ENCODE measurements at places on chromosomes 1 and 21.

DNA sequence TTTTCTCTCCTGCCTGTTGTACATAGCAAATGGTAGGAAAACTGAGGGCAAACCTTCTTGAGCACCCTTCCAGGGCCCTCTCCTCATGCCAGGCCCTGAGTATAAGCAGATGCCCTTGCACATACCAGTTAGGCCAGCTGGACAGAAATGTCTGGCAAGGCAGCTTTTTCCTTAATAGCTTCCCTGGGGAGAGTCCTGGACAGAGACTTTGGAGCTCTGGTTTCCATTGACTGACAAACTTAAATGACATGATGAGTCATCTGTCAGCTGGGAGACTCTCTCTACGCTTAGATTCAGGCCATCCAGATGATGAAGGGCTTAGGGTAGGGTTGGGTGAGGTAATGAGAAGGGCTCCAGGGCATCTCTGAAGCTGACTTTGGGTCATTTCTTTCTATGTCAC lies 317.5 kb downstream of the ASTN1 start:
- no peak for DNase-seq

GRCh38 chr1:19206947-19207346 lies 3.1 kb downstream of the UBR4 start:
- no peak for DNase-seq

DNA sequence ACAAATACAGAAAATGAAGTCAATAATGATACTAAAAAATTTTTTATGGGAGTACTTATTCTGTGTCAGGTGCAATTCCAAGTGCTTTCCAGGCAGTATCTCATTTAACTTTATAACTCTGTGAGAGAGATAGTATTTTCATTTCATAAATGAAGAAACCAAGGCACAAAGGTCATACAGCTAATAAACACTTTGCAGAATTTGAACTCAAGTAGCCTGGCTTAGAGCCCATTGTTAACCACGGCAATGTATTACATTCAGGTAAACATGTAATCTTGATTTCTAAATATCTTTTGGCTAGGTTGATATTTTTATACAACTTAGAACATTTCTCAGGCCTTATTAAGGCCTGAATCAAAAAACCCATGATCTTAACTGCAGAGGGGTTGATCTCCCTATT lies 28.9 kb upstream of the PKN2 start:
- no peak for DNase-seq

GRCh38 chr1:28773105-28773504 lies 36.4 kb downstream of the YTHDF2 start:
- DNase-seq: no peak

GRCh38 chr1:177385760-177386698 lies 215.3 kb downstream of the BRINP2 start:
- no peak for DNase-seq

DNA sequence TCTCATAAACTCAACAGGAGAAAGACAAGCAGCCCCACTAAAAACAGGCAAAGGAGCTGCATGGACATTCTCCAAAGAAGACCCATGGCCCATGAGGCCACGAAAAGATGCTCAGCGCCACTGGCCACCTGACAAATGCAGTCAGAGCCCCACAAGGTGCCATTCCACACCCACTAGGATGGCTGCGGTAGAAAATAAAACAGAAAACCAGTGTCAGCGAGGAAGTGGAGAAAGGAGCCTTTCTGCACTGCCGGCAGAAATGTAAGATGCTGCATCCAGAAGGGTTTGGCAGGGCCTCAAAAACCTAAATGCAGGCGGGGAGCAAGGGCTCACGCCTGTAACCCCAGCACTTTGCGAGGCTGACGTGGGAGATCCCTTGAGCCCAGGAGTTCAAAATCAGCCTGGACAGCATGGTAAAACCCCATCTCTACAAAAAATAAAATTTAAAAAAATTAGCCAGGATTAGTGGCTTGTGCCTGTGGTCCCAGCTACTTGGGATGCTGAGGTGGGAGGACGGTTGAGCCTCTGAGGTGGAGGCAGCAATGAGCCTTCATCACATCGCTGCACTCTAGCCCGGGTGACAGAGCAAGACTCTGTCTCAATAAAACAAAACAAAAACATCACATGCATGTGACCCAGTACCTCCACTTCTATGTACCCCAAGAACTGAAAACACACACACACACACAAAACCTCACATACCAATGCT lies 4.2 kb downstream of the WNT9A start:
- DNase-seq: no peak

DNA sequence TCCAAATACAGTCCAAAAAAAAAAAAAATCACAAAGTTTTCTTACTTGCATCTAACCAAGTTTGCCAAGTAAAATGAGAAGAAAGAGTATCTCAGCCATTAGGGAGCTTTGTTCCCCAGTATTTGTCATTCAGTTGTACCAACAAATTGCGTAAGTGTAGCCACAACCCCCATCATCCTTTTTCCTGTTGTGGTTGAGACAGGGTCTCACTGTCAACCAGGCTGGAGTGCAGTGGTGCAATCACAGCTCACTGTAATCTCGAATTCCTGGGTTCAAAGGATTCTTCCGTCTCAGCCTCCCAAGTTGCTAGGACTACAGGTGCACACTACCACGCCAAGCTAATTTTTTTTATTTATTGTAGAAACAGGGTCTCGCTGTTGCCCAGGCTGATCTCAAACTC lies 9.5 kb downstream of the STX6 start:
- no peak for DNase-seq

DNA sequence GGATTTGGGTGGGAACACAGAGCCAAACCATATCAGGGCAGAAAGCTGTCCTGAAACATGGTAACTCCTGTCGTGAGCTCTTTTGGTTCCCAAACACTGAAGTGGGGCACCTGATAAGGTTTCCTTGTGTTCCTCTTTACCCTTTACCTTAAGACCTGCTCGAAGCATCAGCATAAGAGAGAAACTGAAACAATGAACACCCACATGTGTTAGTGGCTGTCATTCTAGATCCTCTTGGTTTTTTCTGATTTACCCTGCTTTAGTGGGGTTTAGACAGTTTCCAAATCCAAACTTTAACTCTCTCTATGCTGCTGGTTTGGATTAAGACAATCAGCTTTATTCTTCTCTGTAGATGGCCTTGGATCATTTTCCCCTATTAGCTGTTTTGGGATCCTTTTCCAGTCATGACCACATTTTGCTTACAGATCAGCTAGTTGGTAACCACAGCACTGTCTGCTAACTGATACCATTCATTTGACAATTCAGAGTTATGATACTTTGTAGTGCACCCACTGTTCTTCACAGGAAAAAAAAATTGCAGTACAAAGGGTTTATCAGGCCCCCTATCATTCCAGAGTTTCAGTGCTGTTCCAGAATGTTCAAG lies 975 bp upstream of the MNDA start:
- no peak for DNase-seq

- no peak for DNase-seq
Observed at GRCh38 chr1:28830814-28831213, 18.8 kb downstream of the OPRD1 start.

DNA sequence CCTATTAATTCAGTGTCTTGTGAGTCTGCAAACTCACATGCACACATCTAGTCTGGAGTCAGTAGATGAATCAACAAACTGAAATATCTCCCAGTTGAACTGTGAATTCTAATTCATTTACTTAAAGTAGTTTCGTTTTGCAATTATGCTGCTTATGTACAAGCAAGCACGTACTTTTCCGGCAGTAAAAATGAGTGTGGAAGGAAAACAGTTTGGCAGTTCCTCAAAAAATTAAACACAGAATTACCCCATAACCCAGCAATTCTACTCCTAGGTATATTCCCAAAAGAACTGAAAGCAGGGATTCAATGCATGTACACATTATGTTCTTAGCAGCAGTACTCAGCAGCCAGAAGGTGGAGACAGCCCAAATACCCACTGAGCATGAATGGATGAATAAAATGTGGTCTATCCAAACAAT lies 49.3 kb downstream of the GNB1 start:
- DNase-seq: no peak

- no peak for DNase-seq
Observed at GRCh38 chr1:232599178-232600041, 30.5 kb downstream of the SIPA1L2 start.

GRCh38 chr1:155168456-155169210 lies 4.5 kb downstream of the KRTCAP2 start:
- no peak for DNase-seq

DNA sequence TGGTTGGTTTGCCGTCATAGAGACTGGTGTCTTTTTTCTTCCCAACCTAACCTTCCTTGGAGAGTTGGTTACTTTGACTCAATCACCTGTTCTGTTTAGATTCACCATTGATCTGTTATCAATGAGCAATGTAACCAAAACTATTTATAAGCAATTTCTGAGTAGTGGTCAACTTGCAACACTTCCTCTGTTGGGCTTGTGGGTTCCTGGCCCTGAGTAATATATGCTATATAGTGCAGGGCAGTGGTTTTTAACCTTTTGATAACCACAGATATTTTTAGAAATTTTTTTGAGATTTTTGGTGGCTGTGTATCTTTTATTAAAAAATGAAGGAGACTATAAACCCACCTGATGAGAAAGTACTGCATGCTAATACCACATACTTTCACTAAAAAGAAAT lies 9.4 kb upstream of the XCL1 start:
- DNase-seq: no peak

GRCh38 chr1:92218559-92218958 lies 844 bp downstream of the C1orf146 start:
- DNase-seq: no peak

GRCh38 chr1:102174259-102174863 lies 177.6 kb upstream of the OLFM3 start:
- no peak for DNase-seq

DNA sequence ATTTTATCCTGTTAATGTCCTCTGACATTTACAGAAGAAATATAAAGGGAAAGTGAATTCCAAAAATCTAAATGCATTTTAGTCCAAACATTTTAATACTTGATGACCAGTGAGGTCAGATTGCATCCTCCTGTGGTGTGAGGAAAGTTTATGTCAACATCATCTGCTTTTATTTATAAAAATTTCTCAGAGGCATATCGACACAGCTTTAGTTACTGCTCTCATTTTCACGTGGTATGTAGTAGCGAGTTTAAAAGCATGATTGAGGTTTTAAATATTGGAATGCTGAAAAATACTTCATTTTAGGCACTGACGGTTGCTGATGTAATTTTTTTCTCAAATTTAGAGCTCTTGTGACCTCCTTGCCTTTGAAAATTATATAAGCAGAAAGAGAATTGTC lies 234.8 kb downstream of the HMCN1 start:
- DNase-seq: no peak

DNA sequence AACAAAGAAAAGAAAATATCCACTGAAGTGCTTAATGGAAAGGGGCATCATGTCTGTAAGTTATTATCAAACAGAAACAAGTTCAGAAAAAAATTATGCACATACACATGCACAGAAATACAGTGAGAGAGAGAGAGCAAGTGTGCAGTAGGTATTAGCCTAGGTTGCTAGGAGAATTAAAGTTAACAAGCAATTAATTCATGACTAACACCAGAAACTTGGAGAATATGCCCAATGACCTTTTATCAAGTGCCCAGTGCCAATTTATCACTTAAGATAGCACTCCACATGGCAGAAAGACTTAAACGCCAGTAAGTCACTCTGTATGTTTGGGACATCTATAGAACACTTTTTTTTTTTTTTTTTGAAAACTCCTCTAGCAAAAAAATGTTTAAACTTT lies 56.2 kb upstream of the SLC16A1 start:
- DNase-seq: no peak

DNA sequence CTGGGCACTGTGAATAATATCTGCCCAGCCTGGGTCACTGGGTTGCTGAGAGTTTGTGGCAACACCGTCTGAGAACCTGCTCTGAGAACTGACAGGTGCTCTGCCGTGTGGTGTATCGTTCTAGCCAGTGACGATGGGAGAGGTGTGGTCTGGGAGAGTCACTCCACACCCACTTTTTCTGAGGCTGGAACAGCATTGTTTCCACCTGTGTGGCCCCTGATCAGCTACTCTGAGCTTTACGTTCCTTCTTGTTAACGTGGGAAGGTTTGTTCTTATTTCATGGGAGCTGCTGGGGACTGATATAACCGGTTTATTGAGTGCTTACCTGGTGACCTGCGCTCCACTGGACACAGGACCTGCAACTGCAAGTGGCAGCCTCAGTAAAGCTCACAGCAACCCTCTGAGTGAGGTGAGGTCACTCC lies 34.8 kb upstream of the TENT5C start:
- DNase-seq: no peak

- no peak for DNase-seq
Observed at GRCh38 chr1:192889082-192889481, 80.2 kb downstream of the RGS2 start.

GRCh38 chr1:185295091-185295490 lies 22.0 kb downstream of the IVNS1ABP start:
- DNase-seq: no peak

GRCh38 chr1:225907341-225907740 lies 16.7 kb downstream of the PYCR2 start:
- DNase-seq: no peak

DNA sequence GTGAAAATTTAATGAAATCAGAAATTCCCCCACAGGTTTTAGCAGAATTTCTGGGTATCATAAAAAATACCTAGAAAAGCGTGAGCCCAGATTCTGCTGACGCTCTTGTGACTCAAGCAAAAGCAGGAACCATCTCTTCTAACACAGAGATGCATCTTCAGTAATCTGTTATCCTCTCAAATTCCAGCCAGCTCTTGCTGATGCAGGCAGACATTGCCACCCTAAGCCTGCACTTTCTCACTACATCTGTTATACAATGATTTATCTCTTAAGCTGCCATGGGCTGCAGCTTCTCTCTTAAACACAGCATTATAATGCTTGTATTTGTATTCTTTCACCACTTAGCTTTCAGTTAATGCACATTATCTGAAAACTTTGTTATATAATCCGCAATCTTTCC lies 113.0 kb upstream of the RGS1 start:
- DNase-seq: no peak

GRCh38 chr1:2533365-2533764 lies 3.3 kb upstream of the HES5 start:
- DNase-seq: no peak

GRCh38 chr1:197572169-197572568 lies 203.1 kb downstream of the DENND1B start:
- DNase-seq: no peak

DNA sequence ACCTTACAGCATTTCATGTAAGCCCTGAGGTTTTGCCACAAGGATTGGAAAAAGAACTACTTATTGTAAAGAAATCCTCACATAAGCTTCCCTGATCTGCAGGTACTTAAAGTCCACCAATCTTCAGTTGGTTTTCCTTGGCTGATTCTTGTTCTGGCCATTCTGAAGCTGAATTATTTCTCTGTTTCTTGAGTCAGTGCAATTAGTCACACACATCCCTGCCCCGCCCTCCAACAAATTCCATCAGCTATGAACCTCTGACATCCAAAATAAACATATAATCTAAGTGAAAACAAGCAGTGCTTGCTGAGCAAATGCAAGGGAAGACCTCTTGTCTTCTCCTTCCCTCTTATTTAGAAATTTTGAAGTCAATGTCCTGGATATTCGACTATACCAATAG lies 8.2 kb upstream of the FNDC7 start:
- no peak for DNase-seq

DNA sequence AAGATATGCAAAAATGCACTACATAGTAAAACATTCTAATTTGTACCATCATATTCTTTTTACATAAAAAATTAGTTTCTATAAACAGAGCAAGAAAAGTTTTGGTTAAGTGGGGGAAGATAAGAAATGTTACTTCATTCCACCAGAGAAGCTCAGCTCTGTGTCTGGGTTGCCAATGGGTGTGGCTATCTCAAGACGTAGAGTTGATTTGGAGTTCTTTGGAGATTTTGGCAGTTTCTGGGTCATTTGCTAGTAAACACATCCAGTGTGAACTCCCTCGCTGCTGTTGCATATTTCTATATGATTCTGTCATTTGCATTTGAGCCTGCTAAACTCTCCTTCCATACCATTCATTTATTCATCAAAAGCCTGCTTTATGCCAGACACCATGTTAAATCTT lies 7.2 kb downstream of the RGL1 start:
- no peak for DNase-seq
